GM12864 (cell line): ENCODE measurements at places on chromosomes 5 and 9.

DNA sequence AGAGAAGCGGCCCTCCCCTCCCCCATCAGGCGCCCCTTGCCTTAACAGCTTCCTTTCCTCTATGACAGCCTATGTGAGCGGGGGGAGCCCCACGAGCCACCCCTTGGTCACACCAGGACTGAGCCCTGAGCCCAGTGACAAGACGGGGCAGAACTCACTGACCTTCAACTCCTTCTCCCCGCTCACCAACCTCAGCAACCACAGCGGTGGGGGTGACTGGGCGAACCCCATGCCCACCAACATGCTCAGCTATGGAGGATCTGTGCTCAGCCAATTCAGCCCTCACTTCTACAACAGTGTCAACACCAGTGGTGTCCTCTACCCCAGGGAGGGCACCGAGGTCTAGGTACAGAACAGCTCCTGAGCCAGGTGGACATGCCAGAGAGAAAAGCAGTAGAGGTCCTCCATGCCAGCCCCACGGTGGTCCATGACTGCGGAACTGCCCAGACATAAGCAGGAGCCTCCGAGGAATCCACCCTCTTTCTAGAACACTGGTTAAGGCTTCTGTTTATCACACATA, 2.6 kb downstream of the FOXI1 start:
- DNase-seq = no peak

DNA sequence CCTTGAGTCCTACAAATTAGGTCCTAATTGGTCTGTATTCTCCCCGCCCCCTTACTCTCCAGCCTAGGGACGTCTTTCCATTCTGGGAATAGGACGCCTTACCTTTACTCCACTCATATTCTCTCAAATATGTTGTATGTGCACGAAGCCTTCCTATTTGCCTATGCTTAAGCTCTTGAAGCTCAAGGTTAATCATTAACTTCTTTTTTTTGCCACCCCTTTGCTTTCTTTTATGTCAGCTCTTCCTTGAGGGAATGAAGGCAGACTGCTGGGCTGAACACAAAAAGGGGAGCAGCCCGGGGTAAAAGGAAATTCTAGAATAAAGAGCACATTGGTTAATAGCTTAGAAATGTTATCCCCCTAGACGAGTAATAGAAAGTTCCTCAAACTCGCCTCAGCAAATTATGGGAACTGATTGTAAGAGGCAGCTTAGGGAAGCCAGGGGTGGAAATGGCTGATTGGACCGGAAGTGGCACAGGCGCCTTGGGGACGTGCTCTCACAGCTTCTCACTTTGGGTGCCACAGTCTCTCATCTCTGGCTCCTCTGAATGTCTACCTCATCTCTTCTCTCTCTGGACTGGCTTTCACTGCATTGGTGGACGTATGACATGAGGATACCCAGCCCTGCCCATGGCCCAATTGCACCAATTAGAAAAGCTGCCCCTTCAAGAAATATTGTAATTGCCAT, 122.3 kb upstream of the IL12B start:
- no peak for DNase-seq

DNA sequence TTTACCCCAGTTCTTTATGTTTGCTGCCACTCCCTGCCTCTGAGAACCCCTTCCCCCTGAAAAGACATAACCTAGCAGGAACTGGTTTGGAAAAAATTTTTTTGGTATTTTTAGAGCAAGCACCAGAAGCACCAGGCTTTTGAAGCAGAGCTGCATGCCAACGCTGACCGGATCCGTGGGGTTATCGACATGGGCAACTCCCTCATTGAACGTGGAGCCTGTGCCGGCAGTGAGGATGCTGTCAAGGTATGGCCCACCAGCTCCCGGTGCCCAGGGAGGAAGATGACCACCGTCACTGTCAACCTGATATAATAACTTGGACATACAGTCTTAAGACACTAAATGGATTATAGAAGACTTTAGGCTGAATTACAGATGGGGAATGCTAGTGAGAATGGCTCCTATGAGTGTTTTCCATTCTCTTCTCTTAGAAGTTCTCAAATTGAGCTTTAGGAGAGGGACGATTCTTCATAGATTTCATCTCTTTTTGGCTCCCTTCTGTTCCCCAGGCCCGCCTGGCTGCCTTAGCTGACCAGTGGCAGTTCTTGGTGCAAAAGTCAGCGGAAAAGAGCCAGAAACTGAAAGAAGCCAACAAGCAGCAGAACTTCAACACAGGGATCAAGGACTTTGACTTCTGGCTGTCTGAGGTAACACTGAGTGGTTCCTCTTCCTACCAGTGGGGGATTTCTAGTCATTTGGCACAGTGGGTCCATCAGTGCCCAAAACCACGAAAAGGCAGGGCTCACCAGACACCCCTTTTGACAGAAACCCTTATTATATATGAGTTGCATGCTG, 44.9 kb downstream of the DYNC2I2 start:
- no peak for DNase-seq

GRCh38 chr9:127525401-127526188, 74.3 kb downstream of the LRSAM1 start:
- no peak for DNase-seq

DNA sequence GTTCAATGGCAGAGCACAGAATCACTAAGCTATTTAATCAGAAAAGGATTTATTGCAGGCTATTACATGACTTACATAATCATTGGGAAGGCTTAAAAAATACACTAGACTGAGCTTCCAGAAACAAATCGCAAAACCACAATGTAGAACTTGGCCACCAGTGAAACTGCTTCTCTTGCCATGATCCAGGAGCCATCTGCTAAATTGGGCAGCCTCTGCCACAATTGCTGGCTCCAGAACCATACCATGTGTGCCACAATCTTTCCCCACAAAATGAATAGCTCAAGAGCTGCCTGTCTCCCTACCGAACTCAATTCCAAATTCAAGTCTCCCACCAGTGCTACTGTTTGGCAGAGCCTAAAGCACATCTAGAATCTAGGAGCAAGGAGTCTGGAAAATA, 9.8 kb upstream of the ERAP1 start:
- no peak for DNase-seq

DNA sequence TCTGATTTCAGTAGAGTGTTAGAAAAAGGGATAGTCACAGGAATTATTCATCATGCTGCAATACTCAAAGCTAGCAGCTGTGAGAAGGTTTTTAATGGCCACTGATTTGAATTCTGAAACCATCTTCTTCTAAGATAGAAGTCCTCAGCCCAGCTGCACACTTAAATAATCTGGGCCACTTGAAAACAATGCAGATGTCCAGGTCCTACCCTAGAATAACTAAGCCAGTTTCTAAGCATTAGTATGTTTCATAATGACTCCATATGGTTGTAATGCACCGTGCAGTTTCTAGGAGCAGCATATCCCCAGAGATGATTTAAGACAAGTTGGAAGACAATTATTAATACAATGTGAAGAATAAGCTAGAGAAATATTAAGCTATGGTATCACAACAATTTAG, 159.9 kb upstream of the FBXL17 start:
- peak; percentile 72 for DNase-seq

DNA sequence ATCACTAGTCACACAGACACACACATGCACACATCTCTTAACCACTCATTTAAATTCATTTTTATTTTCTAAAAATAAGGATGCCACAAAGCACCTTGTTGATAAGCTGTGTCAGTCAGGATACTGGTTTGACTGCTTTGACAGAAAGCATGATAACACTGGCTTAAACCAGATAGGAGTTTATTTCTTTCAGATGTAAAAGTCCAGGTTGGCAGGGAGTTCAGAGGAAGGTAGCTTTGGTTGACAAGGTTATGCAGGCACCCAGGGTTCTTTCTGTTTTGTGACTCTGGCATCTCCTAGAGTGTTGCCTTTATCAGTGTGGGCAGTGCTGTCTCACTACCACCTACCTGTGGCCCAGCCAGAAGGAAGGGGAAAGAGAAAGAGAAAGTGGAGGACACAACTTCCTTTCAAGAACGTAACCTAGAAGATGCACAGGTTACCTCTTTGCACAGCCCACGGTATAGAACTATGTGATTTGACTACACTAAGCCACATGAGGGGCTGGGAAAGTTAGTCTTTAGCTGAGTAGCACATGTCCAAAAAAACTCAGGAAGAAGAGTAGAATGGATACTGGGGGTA, 334.7 kb downstream of the OSTF1 start:
- DNase-seq = peak; percentile 8

DNA sequence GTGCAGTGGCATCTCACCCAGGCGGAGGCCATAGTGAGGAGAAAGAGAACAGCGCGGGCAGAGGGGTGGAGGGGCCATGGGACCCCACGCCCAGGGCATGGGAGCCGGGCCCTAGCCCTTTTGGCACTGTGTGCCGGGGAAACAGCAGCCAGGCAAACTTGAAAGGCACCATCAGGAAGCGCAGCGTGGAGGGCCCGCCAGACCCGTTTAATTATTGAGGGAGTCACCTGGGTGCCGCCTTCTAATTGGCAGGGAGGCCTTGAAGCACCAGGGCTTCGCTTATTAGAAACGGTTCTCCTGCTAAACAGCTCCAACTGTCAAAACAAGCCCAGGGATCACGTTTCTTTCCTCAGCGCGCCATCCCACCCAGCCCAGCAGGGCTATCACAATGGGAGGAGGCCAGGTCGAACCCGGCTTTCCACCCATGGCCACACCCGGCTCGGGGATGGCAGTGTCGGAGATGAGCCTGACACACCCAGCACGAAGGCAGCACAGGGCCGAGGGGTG, 104.6 kb upstream of the SARDH start:
- no peak for DNase-seq

- DNase-seq = no peak
These were observed 252.5 kb upstream of the GAS1 start for GRCh38 chr9:87199782-87200181.

DNA sequence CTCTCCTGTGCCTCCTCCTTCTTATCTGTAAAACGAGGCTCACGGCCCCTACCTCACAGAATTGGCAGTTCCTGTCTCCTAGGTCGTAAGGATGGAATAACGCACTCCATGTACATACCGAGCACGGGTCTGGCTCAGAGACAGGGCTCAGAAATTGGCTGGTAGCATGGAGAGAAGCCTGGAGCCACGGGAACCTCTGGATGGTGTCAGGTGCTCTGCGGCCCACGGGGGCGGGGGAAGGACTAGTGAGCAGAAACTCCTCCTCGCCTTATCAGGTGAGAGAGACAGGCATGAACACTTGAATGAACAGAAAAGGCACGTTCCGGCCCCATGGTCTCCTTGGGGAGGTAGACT, 15.4 kb upstream of the C5orf47 start:
- no peak for DNase-seq

DNA sequence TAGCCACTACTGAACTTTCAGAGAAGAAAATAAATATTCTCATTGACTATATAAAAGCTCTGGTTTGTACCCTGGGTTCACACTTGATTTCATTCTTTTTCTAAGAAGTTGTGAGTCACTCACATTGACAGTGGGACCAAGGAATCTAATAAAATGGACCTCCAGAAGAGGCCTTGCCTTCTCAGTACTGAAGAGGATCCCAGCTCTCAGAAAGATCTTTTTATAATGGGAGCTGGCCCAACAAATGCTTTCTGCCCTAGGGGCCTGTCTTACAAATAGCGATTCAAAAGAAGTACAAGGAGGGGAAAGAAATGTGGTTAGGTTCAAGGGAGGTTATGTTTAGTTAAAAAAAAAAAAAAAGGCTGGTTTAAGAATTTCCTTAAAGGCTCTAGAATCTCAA, 237.9 kb downstream of the ISL1 start:
- DNase-seq = no peak

GRCh38 chr5:157486861-157487260, 26.8 kb downstream of the NIPAL4 start:
- DNase-seq = no peak

DNA sequence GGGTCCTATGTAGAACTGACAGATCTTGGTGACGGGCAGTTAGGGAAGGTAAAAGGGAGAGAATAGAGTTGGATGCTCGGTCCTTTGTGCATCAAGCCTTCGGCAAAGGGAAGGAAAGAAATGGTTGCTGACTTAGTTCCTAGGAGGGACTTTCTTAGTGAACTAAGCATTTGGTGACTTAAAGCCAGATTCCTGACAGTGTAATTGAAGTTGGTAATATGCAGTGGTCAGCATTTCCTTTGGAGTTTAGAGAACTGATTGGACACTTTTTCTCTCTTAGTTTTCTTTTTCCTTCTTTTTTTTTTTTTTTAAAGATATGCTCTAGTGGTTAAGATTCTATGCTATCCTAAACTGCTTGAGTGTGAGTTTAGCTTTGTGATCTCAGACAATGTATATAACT, 2.3 kb downstream of the CLTA start:
- DNase-seq = no peak

DNA sequence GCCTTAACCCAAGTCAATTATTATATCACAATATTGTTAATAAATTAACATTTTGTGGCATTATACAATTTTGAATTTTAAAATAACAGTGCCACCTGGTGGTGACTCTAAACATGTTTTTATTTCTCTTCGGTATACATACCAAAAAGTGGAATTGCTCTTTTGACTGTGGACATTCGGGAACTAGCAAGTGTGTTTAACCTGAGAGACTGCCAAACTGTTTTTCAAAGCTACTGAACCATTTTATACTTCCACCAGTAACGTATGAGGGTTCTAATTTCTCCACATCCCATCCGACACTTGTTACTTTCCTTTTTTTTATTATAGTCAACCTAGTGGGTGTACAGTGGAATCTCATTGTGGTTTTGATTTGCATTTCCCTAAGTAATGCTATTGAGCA, 18.3 kb upstream of the HSDL2 start:
- DNase-seq = no peak

DNA sequence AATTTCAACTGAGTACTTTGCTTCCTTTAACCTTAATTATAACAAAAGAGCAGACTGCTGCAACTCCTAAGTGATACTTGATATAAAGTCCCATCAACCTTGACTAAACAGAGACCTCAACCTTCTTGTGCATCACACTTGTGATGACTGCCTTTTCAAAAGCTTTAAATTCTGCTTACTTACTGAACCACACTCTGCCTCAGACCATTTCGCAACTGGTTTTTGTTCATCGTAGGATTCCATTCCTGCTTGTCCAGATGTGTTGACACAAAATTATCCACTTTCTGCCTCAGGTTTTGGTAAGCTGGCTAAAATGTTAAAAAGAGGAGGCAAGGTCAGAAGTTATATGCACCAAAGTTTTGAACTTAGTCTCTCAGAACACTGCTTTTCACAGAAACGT, 3.5 kb downstream of the BOD1 start:
- no peak for DNase-seq

DNA sequence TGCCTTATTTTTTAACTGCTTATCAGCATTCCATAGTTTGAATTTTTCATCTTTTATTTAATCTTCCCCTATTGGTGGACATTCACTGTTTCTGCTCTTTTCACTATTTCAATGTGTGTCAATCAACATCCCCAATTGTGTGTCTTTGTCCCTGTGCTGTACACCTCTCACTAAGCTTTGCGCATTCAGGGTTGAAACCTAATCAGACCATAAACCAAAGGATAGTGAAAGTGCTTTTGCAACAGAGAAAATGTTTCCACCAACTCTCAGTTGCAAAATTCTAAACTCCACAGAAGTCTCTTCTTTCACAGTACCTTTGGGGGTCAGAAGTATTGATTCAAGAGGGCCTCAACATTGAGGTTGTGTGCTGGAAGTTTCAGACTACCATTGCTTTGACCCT, 127.1 kb upstream of the SAP30L start:
- DNase-seq = no peak

- no peak for DNase-seq
These were observed 11.1 kb upstream of the DMXL1 start for GRCh38 chr5:119059740-119060255.

GRCh38 chr5:122501089-122501435, 189.0 kb downstream of the SNCAIP start:
- DNase-seq = no peak

GRCh38 chr5:80852331-80853245, 107.6 kb upstream of the RASGRF2 start:
- no peak for DNase-seq

- no peak for DNase-seq
These were observed 254.6 kb downstream of the AOPEP start for GRCh38 chr9:94980947-94981722.
